ENCODE measurements at places on chromosomes 3 and 15.

GRCh38 chr15:62940755-62941361, 101.7 kb upstream of the TPM1 start:
- no peak for DNase-seq

DNA sequence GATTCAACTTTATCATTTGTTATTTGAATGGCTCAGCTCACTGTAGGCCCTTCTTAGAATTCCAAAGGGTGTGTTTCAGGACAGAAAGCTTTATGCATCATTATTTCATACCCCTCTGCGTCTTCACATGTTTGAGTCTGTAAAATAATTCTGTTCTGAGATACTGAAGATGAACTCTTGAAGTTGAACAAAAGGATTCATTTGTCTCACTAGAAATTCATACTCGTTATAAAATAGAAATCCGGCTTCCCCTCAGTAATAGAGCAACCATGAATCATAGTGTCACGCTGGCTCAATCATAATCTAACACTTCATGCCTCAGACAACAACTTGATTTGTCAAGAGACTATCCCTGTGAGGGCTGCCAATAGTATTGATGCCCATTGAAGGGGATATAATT, 1015.4 kb upstream of the SEMA6D start:
- no peak for DNase-seq

GRCh38 chr3:94378322-94378721, 315.5 kb downstream of the NSUN3 start:
- no peak for DNase-seq

DNA sequence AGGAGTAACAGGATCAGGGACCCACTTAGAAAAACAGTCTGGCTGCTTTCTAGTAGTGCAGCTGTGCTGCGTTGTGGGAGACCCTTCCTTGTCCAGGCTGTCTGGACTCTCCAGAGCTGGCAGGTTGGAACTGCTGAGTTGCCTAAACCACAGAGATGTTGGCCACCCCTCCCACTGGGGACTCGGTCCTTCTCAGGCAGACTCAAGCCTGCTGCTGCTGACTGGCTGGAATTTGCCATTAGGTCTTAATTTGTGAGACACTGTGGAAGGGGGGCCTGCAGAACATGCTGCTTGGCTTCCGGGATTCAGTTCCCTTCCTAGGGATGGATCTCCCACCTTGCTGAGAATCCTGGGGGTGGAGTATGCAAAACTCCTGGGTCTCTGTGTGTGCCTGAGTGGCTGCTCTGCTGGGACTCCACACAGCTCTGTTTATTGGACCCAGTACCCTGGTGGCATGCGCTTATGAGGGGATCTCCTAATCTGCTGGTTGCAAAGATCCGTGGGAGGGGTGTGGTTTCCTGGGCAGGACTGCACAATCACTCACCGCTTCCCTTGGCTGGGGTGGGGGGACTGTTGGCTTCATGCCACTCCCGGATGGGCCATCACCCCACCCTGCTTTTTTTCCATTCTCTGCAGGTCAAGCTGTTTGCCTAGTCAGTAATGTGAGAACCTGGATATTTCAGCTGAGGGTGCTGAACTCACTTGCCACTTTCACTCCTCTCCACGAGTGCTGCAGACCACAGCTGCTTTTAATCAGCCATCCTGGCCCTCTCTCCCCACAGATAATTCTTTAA, 150.5 kb downstream of the CFAP20DC start:
- no peak for DNase-seq

- no peak for DNase-seq
Observed at GRCh38 chr15:67183443-67184169, 70.9 kb downstream of the AAGAB start.

GRCh38 chr3:186057594-186057993, 51.3 kb downstream of the ETV5 start:
- no peak for DNase-seq

GRCh38 chr3:77038468-77038929, 1.4 kb upstream of the ROBO2 start:
- no peak for DNase-seq

- no peak for DNase-seq
Observed at GRCh38 chr3:15318661-15319060, 13.7 kb downstream of the SH3BP5 start.

- DNase-seq, result no peak
Observed at GRCh38 chr3:194736277-194736895, 50.7 kb downstream of the FAM43A start.

- DNase-seq, result no peak
Observed at GRCh38 chr15:60644903-60645302, 166.0 kb upstream of the ICE2 start.

DNA sequence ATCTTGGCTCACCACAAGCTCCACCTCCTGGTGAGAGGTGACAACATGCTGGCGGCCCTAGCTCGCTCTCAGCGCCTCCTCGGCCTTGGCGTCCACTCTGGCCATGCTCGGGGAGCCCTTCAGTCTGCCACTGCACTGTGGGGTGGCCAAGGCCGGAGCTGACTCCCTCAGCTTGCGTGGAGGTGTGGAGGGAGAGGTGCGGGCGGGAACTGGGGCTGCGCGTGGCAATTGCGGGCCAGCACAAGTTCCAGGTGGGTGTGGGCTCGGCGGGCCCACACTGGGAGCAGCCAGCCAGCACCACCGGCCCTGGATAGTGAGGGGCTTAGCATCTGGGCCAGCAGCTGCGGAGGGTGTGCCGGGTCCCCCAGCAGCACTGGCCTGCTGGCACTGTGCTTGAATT, 275.7 kb upstream of the P2RY1 start:
- no peak for DNase-seq

DNA sequence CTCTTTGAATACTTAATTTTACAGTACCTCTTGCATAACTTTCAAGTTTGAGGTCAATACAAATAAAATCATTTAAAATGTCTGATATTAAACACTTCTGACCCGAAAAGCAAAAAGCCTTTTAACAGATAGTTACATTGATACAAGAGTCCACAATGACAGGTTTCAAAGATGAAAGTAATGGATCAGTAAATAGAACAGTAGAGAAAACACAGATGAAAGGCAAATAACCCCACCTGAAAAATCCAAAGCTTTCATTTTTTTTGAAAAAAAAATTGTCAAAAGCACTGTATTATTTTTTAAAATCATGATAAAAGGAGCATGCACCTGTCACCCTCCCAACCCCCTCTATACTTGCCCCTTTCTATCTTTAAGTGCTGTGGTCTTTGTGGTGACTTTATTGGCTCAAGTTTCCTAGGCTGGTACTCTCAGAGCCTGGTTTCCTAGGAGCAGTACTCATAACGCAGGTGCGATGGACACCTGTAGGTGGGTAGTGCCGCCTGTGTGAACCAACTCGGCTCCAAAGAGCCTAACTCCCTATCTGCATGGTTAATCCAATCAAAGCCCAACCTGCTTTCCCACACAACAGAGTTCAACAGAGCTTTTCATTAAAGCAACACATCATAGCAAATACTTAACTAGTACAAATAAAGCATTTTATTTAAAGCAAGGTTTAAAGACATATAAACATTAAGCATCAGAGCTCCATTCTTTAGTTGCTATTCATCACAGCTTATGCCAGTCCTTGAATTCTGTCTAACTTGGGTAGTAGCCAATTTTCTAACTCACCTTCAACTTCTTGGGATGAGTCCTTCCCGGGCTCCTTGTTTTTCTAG, 32.2 kb downstream of the LIPC start:
- no peak for DNase-seq

GRCh38 chr3:97089621-97090020, 275.2 kb downstream of the EPHA6 start:
- no peak for DNase-seq

- no peak for DNase-seq
Observed at GRCh38 chr3:66856533-66856932, 141.6 kb upstream of the KBTBD8 start.

- no peak for DNase-seq
Observed at GRCh38 chr3:181691901-181692300, 19.8 kb upstream of the SOX2 start.

DNA sequence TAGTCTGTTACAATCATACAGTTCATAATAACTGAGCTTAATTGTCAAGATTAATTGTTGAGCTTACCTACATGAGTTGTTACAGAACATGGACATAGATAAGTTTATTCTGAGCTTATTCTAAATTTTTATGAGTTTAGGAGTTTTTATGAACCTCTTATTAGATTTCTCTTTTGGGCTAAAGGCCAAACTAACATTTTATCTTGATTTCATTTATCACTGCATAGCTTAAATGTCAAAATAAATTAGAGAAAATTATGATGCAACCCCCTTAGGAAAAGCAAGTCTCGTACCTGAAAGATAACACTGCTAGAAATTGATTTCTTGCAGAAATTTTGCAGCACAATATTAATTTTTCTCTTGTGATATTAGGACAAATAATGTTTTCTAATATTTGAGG, 54.5 kb downstream of the CNTN6 start:
- no peak for DNase-seq

- no peak for DNase-seq
Observed at GRCh38 chr15:29208836-29209235, 60.8 kb downstream of the NSMCE3 start.

DNA sequence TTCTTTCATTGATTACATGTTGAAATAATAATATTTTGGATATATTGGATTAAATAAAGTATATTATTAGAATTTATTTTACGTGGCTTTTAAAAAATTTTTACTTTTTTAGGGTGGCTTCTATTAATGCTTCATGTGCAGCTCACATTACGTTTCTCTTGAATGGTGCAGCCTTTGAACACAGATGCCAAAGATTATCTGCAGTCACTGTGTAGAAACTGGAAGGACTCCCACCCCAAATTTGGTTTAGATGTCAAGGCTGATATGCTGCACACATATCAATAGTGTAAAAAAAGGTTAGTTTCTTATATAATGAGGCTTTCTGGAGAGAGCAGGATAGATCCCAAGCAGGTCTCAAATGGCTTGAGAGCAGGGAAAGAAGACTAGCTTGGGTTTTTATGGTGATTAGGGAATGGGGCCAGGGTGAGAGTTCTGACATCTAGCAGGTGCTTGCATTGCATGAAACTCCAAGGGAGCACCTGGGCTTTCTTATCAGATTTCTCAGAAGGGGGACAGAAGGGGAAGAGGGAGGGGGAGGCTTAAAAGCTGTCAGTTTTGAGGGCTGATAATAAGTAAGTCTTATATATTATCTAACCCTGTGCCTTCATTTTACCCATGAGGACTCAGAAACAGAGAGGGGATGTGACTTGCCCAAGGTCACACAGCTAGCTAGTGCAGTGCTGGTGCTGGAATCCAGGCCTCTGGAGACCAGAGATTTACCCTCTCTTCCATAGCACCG, 89.6 kb downstream of the CHST2 start:
- DNase-seq, result no peak

DNA sequence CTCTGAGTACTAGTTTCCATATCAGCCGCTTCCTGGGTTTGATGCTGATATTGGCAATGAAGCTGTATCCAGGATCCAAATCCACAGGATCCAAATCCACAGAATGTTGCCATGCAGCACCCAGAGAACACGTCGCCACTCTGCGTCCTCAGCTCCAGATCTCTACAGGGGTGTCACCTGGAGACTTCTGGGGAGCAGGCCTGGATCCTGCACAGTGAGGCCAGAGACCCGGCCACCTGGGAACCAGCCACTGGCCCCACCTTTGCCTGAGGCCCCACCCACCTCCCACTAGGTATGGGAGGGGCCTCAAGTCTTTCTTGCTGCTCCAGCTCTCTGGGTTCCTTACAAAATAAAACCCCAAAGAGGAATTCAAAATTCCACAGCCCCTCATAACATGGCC, 123.9 kb downstream of the LRRK1 start:
- DNase-seq, result no peak

GRCh38 chr3:108178676-108179075, 43.5 kb downstream of the IFT57 start:
- DNase-seq, result no peak

DNA sequence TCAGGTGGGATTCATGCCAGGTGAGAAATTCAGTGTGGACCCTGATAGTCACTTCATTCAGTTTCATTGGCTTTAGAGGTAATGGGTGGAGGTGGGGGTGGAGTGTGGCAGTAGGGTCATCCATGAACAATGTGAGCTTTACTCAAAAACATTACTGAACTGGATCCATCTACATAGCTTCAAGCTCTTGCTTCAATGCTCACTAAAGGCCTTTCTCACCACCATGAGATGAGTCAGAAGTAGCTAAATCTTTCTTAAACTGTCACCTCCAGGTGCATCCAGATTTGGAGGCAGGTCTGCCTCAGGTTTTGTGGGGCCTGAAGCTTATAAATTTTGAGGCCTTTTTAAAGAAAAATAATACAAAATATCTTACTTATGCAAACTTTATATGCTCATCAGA, 363.6 kb downstream of the CHST2 start:
- no peak for DNase-seq

DNA sequence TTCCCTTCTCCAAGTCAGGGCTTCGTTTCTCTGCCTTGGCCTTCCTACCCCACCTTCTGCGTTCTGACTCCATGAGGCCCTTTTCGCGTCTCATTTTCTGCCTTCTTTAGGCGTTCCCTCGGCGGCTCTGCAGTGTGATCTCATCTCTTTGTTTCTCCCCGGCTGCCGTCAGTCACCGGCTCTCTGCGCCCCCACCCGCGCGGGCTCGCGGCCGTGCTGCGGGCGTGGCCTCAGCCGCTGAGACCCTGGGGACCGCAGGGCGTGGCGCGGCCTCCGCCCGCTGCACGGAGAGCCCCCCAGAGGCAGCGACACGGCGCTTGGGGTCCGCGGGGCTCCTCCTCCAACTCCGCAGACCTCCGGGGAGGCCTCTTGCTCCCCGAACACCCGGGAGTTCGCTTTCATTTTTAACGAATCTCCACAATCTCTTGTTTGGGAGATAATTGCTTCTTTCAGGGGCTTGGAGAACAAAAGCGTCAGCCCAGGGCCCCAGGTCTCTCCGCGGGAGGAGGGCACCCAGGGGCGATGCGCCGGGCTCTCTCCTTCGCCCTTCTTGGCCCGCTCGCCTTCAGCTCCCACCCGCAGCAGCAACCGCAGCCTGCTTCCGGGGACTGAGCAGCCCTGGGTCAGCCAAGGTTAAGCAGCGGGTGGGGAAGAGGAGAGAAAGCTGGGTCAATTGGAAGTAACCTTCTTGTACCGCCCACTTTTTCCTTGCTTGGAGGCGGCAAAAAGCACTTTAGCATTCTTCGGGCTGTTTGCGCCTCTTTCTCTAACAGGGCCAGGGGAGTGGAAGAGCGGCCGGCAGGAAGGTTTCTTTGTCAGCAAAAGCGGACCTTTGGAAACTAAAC, 35.2 kb downstream of the GAP43 start:
- DNase-seq, result peak; percentile 50

GRCh38 chr3:45912435-45912834, 26.1 kb downstream of the CCR9 start:
- DNase-seq, result no peak

- no peak for DNase-seq
Observed at GRCh38 chr3:61936344-61936937, 375.1 kb downstream of the PTPRG start.

DNA sequence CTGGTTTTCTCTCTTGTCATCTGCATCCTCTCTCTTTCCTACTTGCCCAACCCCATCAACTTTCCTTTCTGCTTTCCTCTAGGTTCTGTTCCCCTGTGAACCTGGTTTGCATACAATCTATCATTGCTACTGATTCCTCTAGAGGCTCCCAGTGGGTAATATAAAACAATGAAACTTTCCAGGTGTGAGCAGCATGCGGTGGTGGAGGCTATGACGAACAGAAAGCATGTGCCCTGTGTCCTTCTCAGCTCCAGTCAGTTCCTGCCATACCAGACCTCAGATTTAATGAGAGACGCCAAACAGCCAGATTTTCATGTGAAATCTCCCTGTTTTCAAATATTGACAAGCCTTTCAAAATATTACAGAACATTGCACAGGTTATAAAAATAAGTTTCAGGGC, 3.5 kb upstream of the ACAP2 start:
- no peak for DNase-seq
